ENCODE measurements at places on chromosomes 4 and X.

DNA sequence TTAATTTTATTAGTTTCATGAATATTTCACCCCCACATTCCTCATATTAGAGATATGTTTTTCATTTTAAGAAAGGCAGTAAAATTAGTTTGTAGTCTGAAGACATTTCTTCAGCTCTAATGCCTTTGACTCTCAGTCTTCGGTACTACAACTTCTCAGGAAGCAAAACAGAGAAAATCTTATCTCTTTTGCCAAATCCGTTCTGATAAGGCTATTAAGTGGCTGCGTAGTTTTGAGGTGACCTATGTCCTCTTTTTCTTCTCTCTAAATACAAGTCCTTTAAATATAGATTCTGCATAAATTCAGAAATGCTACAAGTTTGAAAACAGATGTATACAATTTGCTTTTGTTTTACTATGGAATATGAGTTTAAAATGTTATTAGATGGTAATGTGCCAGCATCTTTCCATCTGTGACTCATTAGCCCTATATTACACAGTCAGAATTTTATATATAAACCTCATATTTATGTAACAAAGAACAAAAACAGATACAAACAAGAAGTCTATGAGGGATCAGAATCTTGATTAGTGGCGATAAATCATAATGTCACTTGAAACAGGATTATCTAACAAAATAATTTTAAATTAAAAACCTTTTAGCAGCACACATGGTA lies 181.2 kb upstream of the ETNPPL start:
- DNase-seq = no peak

- DNase-seq = no peak
These were observed 17.7 kb downstream of the MND1 start for GRCh38 chr4:153362184-153362583.

GRCh38 chr4:65502131-65502701 lies 168.1 kb downstream of the EPHA5 start:
- peak; percentile 2 for DNase-seq

DNA sequence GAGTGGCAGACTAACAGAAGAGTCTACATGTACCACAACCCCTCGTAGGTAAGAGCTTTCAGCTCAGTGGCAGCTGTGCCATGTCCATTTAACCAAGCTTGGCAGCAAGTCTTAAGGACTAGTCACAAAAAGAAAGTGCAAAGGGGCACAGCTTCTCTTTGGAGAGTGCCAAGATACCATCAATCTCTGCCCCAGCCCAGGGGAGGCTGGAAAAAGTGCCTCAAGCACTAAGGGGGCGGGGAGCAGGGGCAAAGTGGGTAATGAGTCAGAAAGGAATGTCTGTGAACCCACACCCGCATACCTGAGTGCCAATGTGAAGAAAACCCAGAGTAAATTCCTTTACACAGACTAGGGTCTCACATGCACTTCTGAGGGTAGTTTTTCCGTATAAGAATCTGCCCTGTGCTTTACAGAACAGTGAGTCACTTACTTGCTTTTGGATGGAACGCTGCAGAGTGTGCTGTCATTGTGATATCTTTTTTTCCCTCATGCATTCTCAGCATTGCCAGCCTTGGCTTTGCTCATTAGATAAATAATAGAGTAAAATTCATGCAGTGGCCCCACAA lies 219.8 kb downstream of the ZNF674 start:
- peak; percentile 61 for DNase-seq

DNA sequence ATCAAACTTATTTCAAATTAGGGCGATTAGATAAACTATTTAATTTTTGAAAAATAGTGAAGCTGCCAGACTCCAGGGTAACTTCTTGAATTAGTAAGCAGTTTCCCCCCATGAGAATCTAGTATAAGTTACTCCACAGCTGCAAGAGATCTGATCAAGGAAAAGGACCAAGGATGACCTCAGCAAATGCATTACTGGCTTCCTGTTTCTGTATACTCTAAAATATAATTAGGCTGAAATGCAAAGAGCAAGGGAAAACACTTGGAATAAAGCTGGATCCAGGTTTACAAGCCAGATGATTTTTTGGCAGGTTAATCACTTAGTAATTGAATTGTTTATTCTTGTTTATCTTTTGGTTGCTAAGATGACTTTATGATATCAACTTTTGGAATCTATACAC lies 13.4 kb upstream of the P2RY10 start:
- DNase-seq = no peak

GRCh38 chr4:56130606-56131155 lies 181.9 kb downstream of the CEP135 start:
- no peak for DNase-seq

DNA sequence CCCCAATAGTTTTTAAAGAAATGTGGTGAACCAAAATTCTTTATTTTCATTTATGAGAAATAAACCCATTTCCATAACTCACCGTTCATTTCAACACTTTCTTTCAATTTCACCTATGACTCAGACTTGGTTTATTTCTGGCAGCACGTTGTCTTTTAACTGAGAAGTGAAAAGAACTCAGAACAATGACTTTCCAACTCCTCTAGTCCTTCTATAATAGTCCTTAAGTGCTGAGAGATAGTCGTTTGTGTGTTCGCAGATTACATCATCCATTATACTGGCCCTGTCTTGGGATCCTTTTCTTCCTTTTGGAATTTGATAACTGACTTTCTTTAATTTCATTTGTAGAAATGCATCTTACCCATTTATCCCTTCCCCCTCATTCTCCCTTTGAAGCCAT lies 113.6 kb downstream of the GLUD2 start:
- DNase-seq = no peak

DNA sequence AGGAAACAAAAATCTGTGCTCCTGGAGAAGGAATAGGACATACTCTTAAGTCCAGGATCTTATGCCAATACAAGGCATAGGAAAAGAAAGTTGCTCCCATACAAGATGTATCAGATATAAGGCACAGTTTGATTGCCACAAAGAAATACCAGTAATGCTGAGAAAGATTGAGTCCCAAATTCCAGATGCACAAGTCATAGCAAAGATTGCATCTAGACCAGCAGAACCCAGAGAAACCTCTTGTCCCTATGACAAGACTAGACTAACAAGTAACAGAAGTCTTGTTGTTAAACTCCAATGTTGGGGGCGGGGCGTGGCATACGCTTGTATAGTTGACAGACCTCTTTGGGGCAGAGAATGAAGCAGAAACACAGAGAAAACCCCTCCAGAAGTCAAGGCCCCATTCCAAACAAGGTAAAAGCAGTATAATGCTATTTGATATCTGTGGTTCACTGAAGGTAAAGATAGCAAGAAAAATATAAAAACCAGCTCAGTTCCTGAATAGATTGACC lies 671.5 kb upstream of the GRIA3 start:
- peak; percentile 31 for DNase-seq

GRCh38 chr4:39067451-39067850 lies 5.4 kb downstream of the KLHL5 start:
- DNase-seq = no peak

GRCh38 chr4:114926583-114926982 lies 186.8 kb downstream of the NDST4 start:
- DNase-seq = no peak

- no peak for DNase-seq
These were observed 24.8 kb upstream of the GAB1 start for GRCh38 chr4:143311924-143312323.

- DNase-seq = no peak
These were observed 77.5 kb downstream of the CRLF2 start for GRCh38 chrX:1134976-1135375.

DNA sequence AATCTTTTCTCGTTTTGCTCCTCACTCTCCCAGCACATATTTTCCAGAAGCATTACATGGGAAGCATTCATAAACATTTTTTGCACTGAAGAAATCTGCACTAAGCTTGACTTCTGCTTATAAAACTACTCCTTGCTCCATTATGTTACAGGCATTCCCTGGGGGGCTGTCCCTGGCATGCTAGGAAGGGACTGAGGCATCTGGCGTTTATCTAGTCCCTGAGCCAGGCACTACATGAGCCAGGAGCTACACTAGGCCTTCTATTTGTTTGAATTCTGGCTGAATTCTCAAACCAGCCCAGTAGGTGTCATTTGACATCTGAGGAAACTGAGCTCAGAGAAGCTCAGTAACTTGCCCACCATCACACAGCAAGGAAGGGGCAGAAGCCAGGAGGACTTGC lies 43.3 kb downstream of the NHSL2 start:
- DNase-seq = no peak

DNA sequence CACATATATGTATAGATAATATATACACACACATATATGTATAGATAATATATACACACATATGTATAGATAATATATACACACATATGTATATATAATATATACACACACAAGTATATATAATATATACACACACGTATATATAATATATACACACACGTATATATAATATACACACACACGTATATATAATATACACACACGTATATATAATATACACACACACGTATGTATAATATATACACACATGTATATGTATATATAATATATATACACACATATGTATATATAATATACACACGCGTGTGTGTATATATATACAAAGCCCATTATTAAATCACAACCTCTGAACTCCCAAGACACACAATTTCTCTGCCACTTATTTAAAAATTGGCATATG lies 8.0 kb upstream of the UBE2K start:
- DNase-seq = no peak

- DNase-seq = no peak
These were observed 221.8 kb upstream of the GYPA start for GRCh38 chr4:144362366-144362765.

DNA sequence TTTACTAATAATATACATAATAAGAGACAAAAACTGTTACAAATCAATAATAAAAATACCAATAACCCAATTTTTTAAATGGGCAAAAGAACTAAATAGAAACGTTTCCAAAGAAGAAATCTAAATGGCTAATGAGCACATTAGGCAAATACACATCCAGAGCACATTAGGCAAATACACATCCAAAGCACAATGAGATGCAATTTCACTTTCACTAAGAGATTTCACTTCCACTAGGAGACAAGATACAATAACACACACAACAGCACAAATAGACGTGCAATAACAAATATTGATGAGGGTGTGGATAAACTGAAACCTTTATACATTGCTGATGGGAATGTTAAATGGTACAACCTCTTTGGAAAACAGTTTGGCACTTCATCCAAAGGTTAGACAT lies 250.7 kb downstream of the ARAP2 start:
- no peak for DNase-seq

GRCh38 chr4:124694306-124694705 lies 18.2 kb downstream of the ANKRD50 start:
- no peak for DNase-seq

- DNase-seq = no peak
These were observed 257.0 kb upstream of the LDB2 start for GRCh38 chr4:17155486-17155885.

DNA sequence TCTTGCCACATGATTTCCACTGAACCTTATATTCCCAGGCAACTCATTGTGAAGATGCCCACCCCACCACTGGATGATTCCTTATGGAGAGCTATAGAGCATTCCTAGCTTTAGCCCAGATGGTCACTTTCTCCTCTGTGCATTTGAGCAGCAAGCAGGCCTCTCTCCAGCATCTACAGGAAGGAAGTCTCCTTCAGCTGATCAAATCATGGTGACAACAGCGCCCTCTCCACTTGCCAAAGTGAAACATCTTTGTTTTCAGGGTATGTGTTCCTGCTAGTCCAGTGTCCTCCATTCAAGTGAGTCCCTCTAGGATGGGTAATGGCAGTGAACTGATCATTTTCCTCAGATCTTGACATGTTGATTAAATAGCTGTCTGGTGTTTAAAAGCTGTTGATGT lies 10.9 kb upstream of the SYTL5 start:
- DNase-seq = no peak

GRCh38 chr4:177405508-177405907 lies 36.7 kb downstream of the AGA start:
- no peak for DNase-seq

DNA sequence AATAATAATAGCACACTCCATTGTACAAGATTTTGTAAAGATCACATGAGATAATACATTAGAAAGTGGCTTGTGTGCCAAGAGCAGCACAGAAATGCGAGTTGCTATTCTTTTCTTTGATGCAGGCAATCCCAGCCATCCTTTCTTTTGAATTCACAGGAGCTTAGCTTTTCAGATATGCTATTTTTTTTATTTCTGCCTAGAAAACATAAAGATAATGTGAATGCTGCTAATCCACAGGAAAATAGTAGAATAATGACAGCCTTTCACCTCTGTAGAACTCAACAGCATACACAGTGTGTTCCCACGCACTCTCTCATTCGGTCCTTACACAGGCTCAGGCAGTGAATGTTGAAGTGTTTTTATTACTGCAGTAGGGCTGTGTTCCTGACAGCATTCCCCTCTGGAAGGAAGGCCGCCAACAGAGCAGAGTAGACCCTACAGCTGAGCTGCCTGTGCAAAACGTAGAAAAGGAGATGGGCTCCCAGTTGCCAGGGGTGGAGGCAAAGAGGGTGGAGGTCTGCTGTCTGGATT lies 138.8 kb upstream of the TAPT1 start:
- no peak for DNase-seq

DNA sequence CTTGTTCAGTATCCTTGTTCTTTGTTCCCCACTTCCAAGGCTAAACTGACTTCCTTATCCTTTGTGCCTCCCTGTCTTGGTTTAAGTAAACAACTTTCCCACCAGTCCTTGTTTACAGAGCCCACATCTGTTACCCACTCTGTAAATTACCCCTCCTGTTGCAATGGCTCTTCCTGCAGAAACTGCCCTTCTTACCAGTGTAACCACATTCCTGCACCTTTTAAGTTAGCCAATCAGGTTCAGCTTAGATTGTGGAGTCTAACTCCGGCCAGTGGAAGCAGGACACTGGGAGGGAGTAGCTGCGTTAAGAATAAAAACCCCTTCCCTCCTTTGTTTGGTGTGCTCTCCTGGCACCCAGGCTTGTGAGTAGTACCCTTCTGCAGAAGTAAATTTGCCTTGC lies 360.9 kb downstream of the PRDM5 start:
- DNase-seq = no peak

DNA sequence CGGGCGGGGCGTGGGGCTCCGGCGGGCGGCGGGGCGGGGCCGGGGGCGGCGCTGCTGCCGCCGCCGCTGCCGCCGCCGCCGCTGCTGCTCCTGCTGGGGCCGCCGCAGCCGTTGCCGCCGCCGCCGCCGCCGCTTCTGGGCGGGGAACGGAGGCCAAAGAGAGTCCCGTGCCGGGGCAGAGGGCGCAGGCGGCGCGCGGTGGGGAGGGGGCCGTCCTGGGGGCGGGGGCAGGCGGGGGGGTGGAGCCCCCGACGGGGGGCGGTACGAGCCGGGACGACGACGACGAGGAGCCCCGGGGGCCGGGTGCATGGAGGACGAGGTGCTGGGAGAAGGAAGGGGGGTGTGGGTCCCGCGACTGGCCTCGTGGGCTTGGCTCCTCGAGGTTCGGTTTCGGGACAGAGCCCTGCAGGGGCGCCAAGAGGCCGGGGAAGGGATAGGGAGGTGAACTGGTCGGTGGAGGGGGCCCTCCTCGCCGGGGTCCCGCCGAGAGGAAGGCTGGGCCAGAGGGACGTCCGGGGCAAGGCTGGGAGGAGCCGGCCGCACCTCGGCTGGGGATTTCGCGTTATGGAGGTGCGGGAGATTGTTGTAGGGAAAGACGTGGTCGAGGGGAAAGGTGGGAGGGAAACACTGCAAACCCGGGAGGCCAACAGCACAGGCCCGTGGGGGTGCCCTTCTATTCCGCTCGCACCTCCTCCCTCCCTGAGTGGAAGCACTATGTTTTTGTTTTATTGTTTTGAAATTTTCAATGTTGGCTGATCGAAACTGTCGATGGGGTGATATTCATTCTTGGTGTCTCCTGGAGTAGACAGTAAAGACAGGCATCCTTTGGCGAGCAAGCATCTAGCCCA lies 1.9 kb downstream of the BCORL1 start:
- no peak for DNase-seq

GRCh38 chr4:40173470-40173875 lies 23.4 kb upstream of the RHOH start:
- no peak for DNase-seq

- DNase-seq = no peak
These were observed 301.1 kb downstream of the FRMPD4 start for GRCh38 chrX:12439416-12439815.

Measured in AG08395 (cell line).